HS-27A (cell line): ENCODE measurements at places on chromosomes 16 and 17.

- DNase-seq = peak; percentile 38
These were observed at the start of gene TGFB1I1 for GRCh38 chr16:31471875-31472708. Gene TGFB1I1 (plus strand): TSS chr16:31472152. CDS start chr16:31472189, 37 bp downstream.

DNA sequence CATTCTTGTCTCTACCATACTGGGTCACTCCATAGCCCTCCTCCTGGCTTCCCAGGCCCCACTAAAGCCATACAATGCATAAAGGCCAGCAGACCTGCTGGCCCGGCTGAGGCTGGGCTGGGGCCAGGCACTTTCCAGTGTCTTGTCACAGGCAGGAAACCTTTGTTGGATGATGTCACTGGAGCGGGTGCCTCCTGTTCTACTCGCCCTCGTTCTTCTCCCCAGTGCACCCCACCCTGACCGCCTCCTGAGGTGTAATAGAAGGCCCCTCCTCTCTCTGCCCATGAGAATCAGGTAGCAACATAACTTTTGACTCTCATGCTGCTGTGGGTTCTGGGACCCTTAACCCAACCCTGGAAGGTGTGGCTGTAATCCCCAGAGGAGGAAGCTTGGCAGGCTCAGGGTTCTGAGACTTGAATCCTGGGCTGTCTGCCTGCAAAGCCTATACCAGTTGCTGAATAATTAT is 54.2 kb upstream of the IL34 start:
- DNase-seq = no peak

DNA sequence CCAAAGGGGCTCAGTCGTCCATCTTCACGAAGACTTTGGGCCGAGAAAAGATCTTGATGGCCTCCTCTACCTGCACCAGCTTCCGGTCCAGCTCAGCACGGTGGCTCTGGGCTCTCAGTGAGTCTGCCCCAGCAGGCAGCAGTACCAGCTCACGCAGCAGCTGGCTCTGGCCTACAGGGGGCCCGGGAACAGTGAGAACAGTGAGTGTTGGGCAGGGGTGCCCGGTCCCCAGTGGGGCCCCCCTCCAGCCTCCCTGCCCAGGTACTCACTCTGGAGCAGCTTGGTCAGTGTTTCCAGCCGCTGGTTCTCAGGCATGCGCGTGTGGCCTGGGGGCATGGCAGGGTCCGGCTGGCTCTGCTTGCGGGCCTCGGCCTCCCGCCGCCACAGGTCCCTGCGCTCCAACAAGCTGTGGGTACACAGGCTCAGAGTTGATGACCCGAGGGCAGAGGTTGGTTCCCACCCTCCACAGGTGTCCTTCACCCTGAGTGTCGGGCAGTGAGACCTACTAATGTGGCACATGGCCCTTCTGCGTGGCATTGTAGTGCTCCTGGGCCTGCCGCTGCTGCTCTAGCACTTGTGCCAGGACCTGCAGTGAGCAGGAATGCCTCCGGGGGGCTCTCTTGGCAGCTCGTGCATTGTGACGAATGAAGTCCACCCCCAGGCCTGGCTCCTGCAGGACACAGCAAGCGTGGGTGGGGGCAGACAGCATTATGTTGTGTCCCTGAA is 2.6 kb downstream of the PARD6A start:
- DNase-seq = no peak

DNA sequence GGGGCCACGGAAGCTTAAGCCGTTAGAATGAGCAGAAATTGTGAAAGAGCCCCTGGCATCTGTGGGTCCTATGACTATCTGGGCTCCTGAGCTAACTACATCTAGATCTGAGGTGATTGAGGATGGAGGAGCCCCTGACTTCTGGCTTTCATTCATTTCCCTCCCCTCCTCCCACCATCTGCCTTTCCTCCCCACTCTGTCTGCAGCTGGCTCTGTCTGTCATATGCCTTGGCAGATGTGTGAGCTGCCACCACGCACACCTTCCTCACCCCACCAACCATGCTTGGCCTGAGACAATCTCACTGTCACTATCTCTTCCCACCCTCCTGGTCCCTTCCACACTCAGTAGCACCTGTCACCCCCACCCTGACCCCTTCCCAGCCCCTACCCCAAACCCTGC is 5.1 kb downstream of the CD300E start:
- no peak for DNase-seq

DNA sequence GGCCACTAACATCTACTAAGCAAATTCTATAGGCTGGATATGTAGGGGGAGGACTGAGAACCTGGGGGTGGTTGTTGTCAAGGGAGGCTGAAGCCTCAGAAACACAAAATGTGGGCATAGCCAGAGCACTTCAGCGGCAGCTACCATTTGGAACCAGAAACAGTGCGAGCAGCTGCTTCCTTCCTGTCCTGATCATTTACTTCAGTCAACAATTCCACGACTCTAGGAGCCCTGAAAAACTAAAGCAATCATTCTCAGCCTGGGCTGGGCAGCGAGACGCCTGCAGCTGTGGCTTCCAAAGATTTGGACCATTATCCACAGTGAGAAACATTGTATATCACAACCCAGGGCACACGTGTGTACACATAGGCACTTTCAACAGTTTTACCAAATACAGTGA is 93.9 kb upstream of the WSCD1 start:
- DNase-seq = no peak

- DNase-seq = no peak
These were observed 4.3 kb downstream of the SPATA2L start for GRCh38 chr16:89697161-89697615.
